CD4-positive, alpha-beta memory T cell (primary cell): ENCODE measurements at places on chromosomes 3 and 15.

DNA sequence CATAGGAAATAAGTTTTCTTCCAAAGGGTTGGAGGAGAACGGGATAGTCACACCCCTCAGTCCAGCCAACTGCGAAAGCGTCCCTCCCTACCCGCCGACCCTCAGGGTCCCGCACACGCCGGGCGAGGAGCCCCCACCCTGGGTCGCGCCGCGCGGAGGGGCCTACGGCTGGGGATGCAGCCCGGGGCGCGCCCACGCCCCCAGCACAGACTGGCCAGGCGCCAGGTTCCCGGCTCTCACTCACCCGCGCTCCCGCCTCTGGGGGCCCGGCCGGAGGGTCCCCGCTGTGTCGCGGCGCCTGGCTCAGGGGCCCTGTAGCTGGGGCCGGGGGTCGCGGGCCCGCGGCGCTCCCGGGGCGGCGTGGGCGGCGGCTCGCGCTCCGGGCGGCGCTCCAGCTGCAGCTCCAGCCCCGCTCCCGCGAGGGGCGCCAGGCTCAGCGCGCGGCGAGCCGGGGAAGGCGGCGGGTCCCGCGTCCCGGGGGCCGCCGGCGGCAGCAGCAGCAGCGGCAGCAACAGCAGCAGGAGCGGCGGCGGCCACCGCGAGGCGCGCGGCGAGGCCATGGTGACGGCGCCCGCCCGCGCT, 375 bp downstream of the HEG1 start:
- peak; percentile 13 for DNase-seq

DNA sequence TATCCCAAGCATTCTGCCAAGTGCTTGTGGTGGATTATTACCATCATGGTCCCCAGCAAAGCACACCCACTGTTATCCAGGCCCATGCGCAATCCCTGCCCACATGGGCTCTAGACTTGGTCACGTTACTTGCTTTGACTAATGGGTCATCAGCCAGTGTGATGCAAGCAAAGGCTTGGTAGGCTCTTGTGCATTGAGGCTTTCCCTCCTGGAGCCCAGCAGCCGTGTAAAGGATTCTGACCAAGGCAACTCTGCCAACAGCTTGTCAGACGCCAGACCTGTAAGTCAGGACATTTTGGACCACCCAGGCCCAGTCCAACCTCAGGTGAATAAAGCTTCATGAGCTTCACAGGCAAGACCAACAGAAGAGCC, 93.9 kb downstream of the ABHD5 start:
- DNase-seq: no peak

- no peak for DNase-seq
Measured at GRCh38 chr15:20106026-20106425, 435.6 kb downstream of the GOLGA6L6 start.

GRCh38 chr3:14823393-14823792, 4.6 kb downstream of the FGD5 start:
- no peak for DNase-seq

DNA sequence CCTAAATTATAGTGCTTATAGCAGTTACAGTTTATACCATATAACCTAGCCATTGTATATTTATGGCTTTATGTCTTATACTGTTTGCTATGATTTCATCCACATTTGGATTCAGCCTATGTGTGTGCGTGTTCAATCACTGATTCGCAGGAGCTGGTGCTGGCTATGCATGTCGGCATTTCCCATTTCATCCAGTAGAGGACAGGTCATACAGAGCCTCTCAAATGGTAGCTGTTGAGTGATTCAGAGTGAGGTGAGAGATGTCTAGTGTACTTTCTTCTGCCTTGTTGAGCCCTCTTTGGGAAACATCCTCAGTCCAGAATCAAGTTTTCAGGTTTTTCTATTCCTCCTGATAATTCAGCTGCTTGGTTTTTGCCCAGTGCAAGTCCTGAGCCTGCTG, 76.1 kb downstream of the FRMD4B start:
- DNase-seq: no peak

DNA sequence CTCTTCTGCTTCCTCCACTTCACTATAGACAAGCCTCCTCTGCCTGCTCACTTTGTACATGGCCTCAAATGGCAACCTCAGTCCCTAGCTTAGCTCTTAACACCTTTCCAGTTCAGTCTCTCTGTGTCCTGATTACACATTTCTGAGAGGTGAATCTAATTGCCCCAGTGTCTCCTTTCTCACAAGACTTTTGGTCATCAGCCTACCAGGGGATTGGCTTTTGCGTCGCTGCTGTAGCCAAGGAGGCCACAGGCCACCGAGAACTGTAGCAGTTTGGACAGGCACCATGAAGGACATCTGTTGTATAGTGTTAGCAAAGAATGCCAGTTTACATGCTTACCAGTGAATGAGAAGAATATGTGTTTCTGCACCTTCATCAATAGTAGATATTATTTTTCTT, 8.5 kb downstream of the IREB2 start:
- no peak for DNase-seq

- no peak for DNase-seq
Measured at GRCh38 chr3:163914567-163914966, 1163.7 kb downstream of the SI start.

GRCh38 chr3:38067508-38068233, 28.7 kb downstream of the DLEC1 start:
- DNase-seq: no peak

GRCh38 chr15:88389120-88389519, 78.1 kb downstream of the MRPL46 start:
- no peak for DNase-seq

- DNase-seq: no peak
Measured at GRCh38 chr15:62380011-62380410, 214.9 kb upstream of the C2CD4B start.

- no peak for DNase-seq
Measured at GRCh38 chr3:153215966-153216365, 53.9 kb downstream of the RAP2B start.

GRCh38 chr3:148612278-148612677, 85.4 kb upstream of the AGTR1 start:
- DNase-seq: no peak

- DNase-seq: no peak
Measured at GRCh38 chr15:33985287-33985686, 17.0 kb downstream of the CHRM5 start.

DNA sequence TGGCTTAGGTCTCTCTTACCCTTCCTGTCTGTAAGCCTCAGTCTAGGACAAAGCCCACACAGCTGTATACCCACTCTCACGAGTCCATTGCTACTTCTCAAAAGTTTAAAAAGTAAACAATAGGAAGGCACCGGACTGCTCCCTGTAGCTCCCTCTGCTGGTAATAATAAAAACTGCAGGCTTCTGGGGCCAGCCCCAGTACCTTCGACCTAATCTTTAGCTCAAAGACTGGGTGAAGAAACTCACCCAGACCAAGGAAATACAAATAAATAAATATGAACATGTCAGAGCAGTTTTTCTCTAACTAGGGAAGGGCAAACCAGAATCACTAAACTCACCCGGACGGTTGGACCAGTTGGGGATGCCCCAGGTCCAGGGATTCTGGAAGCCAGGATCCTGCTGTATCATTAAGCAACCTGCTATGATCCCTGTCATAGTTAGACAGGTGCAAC, 5.0 kb downstream of the FAM219B start:
- DNase-seq: peak; percentile 68

DNA sequence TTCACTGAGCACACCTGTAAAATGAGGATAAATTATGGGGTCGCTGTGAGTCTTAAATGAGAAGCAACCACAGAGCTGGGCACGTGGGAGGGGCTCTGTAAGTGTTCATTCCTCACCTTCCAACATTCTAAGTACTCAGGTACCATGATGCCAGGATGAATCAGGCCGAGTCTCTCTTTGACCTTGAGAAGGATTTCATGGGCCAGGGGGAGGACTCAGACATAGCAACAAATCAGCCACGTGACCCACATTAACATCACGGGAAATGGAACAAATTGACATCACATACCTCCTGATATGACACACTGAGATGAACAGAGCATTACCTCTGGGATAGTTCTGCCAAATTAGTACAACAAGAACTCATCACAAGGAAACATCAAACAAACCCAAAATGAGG, 35.2 kb upstream of the USP3 start:
- DNase-seq: peak; percentile 54

DNA sequence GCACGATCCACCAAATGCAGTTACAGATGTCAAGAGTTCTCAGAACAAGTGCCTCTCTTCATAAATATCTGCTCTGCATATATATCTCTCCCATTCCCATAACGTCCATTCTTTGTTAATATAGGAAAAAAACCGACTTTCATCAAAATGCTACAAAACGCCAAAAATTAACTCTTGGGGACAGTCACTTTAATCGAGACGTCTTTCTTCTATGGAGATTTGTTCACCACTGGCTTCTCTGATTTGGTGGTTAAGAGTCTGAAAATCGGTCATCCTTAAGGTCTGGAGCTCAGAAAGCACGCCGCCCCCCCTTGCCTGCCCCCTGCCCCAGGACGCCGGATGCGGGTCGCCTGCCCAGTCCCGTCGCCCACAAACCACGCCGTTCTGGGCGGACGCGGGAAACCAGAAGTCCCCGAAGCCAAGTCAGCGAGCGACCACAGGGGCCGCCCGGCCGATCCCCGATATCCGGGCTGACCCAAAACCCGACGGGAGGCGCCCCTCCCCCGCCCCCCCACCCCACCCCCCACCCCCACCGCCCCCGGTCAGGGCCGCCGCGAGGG, 252.7 kb downstream of the TJP1 start:
- no peak for DNase-seq

GRCh38 chr3:170309046-170309445, 48.5 kb upstream of the SKIL start:
- no peak for DNase-seq

DNA sequence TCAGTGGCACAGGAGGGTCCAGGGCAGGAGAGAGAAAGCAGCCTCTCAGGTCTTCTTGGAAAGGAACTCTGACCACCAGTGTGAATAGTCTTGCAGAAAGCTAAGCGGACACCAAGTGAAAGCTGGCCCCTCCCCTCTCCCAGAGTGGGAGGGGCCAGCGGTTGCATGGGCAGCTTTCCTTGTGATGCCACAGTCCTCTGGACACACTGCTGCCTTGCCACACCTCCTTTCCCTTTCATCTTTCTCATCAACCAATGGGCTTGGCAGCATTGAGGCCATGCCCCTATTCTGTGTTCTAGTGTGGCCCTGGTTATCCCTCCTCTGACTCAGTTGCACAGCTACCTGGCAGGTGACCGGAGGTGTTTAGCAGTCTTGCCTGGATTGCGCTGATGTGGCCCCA, 49.7 kb upstream of the GOLGA6B start:
- DNase-seq: no peak

GRCh38 chr3:166902374-166902773, 477.7 kb downstream of the ZBBX start:
- no peak for DNase-seq

DNA sequence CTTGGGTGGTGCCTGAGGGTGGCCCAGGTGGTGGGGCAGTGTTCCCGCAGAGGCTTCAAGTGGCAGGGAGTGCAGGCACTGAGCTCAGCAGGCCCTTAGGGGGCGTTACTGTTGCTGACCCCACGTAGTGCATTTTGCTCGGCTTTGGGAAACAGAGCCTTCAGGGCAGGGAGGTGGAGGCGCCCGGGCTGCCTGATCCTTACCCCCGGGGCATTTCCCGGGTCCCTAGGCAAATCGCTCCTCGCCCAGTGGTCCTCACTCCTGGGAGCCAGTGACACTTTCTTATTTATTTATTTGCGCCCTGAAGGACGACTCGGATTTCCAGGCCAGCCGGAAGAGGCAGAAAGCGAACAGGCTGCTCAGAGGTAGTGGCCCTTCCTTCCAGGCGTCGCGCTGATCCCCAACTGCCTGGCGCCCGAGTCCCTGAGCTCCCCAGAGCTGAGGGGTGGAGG, 10.1 kb upstream of the FOXB1 start:
- DNase-seq: no peak

GRCh38 chr3:54264050-54264449, 141.7 kb downstream of the CACNA2D3 start:
- DNase-seq: no peak

DNA sequence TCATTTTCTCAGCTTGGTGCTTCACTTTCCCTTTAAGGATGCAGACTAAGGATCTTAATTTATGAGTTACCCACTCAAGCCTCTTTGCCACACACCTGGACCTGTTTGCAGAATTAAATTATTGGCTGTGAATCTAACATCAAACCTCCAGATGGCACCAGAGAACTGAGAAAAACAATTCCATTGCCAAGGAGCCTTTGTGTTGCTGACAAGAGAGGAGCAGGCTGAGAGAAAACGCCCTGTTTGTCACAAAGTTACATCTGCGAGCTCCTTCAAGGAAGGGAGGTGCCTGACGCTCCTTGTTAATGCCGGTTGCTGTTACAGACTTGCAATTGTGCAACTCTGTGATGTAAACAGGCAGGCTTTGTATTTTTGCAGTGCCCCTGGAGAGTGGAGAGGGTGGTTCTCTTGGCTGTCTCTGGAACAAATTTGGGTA, 36.3 kb upstream of the TMC3 start:
- peak; percentile 55 for DNase-seq

GRCh38 chr3:136657526-136657925, 94.7 kb downstream of the STAG1 start:
- DNase-seq: no peak

- DNase-seq: no peak
Measured at GRCh38 chr15:62063825-62064635, 2.7 kb upstream of the C2CD4A start.

DNA sequence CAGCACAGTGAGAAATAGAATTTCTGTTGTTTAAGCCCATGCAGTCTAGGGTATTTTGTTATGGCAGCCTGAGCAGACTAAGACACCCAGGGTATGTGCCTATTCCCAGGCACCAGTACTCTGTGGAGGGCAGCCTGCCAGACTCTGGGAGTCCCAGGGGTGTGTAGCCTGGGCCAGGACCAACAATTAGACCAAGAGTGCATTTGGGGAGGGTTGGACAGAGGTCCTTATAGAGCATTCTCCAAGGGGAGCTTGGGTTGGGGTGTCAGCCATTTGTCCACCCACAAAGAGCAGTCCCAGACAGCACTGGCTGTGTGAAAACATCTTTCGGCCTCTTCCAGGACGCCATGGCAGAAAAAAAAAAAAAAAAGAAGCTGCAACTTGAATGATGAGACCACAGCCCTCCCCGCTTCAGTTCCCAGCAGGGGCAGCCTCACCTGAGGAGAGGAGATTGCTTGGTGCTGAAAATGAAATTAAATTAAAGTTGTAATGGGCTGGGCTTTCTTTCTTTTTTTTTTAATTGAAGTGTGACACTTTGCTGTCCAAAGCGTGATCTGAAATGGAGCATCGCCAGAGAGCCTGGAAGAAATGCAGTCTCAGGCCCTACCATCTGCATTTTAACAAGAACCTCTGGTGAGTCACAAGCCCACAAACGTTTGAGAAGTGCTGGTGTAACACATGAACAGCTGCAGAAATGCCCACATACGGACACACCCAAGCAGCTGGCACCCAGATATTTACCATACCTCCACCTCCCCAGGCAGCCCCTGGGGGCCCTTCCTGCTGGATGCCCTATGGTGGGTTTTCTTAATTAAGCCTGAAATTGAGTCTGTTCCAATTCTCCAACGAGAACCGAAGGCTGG, 21.3 kb upstream of the CAV3 start:
- no peak for DNase-seq
